ENCODE measurements at places on chromosomes 6 and 20.

GRCh38 chr6:44119704-44120262 is 7.5 kb downstream of the MRPL14 start:
- DNase-seq: no peak

- no peak for DNase-seq
These were observed 105.8 kb upstream of the DUSP22 start for GRCh38 chr6:186340-186965.

DNA sequence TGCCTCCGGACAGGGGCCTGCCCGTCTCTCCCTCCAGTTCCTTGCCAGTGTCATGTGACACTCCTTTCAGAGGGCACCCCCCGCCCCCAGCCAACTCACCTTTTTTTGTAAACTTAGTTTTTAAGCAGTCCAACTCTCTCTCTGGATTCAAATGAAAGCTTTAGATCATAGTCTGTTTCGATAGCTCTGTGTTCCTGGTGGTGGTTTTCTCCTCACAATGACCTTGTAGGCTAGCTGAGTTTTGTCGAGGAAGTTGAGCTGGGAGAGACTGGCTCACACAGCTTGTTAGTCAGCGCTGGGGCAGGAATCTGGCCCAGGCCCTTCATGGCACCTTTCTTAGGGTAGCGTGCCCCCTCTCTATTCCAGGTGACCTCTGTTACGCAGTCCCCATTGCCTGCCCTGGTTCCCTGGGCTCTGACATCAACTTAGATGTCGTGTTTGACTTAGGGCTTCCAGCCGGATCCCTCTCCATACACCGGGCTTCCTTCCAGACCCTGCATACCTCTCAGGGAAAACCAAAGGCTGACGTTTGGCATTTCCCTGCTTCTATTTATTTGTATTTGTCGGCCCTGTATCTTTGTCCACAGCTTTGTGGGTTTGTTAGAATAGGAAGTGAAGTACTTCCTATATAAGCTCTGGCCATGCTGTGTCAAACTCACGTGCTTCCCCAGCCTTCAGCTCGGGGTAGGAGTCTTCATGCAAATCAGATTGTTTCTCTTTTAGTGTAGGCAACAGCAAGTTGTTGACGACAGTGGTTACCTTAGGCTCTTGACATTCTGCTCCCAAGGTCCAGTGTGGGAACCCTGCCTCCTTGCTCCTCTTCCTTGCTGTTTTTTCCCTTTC is 12.7 kb downstream of the IGF2R start:
- no peak for DNase-seq

- no peak for DNase-seq
These were observed 69.5 kb upstream of the LGSN start for GRCh38 chr6:63389191-63389844.

DNA sequence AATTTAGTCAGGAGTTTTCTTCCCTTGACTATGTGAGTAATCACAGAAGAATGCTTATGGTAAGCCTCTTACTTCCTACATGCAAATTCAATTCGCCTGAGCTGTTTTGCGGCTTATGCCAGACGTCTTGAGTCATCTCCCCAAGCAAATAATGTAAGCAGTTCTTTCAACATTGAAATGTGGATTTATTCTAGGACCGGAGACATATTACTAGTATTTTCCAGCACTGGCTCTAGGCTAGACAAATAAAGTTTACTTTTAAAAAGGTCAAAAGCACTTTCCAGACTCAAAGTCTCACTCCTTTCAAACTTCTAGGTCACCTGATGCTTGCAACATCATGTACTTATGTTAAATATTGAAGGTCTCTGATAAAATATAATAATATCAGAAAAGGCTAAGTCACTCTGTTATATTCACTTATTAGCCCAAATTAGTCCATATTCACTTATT is 38.1 kb upstream of the NOX3 start:
- DNase-seq: no peak

GRCh38 chr20:32350421-32350820 is 7.7 kb upstream of the ASXL1 start:
- DNase-seq: no peak

- DNase-seq: no peak
These were observed 34.2 kb downstream of the PKIG start for GRCh38 chr20:44616604-44616964.

GRCh38 chr6:139925894-139926641 is 551.6 kb upstream of the CITED2 start:
- peak; percentile 96 for DNase-seq

GRCh38 chr20:25514747-25515340 is 70.5 kb downstream of the NINL start:
- no peak for DNase-seq

DNA sequence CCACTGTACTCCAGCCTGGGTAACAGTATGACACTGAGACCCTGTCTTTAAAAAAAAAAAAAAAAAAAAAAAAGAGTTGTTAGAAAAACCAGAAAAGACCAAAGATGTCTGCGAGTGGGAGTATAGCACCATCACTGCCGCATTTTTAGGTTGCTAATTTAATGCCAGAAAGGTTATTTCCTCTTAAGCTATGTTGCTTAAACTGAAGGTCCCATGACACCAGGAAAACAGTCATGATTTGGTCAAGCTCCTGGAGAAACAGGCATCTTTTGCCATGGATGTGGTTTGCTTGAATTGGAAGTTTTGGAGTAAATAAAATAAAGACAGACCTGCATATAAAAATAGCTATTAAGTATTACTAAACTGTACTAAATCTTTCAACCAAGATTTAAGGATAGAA is 68.3 kb upstream of the TNFRSF21 start:
- no peak for DNase-seq

DNA sequence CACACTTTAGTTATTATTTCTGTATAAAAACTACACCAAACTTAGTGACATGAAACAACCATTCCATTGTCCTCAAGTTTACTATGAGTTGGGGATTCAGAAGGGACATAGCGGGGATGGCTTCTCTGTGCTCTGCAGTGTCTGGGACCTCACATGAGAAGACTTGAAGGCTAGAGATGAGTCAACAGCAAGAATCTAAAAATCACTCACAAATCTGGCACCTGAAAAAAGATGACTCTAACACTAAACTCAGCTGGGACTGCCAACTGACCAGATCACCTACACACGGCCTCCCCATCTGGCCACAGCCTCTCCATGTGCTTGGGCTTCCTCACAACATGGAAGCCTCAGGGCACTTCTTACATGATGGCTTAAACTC is 63.0 kb upstream of the EYA2 start:
- no peak for DNase-seq

DNA sequence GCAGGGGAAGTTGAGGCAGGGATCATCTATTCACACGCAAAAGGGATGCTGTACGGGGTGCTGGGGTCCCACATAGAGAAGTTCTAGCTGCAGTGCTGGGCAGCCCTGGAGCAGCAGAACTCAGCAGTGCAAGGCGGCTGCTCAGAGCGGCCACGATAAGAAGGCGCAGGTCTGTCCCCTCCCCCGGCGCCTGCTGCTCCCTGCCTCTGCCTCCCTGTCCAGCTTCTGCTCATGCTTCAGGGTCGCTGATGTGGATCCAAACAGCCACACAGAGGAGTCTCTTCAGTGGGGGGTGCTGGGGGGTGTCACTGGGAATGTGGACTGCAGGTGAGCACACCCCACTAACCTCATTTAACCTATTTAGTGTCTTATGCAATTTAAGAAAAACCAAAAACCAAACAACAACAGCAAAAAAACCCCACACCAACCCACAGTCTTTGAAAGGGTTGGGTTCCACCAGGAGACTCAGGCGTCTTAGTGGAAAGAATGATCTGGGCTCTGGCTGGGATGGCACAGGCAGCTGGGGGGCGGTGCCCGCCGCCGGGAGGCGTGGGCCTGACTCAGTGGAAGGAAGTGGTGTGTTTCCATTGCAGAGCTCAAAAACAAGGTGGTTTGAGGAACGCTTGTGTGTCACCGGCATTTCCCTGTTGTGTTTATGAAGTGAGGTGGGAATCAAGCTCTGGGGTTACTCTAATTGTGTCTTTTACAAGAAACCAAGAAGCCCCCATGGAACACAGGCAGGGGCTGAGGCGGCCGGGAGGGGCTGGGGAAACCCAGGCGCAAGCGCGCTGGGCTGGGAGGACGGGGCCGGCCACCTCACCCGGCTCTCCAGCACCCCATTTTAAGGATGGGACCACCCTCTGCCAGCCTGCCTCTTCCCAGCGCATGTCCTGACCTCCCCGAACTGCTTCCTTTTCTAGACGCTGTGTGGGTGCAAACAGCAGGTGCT is 55.1 kb downstream of the IRF4 start:
- no peak for DNase-seq

GRCh38 chr6:113862112-113862511 is 5.0 kb downstream of the MARCKS start:
- DNase-seq: no peak

- no peak for DNase-seq
These were observed 152.3 kb downstream of the ZFAND3 start for GRCh38 chr6:37971711-37972390.

- DNase-seq: no peak
These were observed 404.6 kb upstream of the IRAK1BP1 start for GRCh38 chr6:78462728-78463127.

DNA sequence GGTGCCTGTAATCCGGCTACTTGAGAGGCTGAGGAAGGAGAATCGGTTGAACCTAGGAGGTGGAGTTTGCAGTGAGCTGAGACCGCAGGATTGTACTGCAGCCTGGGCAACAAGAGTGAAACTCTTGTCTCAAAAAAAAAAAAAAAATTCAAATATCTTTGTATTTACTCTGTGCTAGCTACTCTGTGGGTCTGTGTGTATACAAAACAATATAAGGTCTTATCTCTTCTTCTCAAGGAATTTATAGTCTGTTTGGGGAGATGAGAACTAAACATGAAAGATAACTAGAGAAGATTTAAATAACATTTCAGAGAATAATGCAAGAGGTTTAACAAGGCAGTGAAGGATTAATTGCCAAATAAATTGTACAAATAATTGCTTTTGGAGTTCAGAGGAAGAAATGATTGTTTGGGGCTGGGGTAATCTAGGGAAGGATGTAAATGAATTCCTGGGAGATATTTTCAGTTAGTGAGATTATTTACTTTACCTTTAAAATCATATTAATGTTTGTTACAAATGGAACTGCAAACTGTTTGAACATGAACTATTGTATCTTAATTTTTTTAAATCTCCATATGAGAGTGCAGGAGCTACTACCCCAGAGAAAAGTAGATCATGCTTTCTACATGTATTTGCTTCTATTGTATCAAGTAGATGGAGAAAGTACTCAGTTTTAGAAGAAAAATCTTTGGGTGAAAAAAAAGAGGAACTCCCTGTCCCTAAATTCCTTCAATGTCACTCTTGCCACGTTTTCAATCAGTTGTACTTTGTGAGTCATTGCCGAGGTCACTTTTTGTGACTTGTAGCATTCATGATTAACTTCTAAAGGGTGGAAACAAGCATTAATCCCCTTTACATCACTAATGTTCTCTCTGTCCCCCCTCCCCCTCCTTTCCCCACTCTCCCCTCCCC is 39.0 kb downstream of the NCOA3 start:
- no peak for DNase-seq

GRCh38 chr20:61500791-61501321 is 248.8 kb downstream of the CDH4 start:
- DNase-seq: no peak

Measured in DMS 273 treated with DMSO at 0.1 percent for 48 hours (cell line).